ENCODE measurements at places on chromosomes 11 and 22.
A peak's percentile ranks its signal among the peaks of the same experiment; 100 is the strongest.

DNA sequence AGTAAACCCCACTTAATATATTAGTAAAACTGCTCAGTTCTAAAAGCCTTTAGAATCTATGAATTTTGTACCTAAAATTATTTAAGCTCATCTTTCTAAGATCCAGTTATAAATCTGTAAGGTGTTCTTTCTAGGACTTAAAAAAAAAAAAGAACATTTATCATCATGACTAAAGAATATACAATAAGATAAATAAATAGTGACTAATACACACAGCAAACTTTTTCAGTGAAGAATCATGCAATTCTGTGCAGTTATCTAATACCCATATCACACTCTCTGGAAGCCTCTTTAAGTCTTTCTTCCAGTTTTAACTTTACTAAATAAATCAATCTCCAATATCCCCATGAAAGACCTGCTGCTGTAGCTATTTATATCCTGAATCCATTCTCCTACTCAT is 59.8 kb downstream of the CEP57 start:
- no peak for DNase-seq

- DNase-seq, result no peak
These were observed 21.4 kb downstream of the FJX1 start for GRCh38 chr11:35639591-35640179.

GRCh38 chr11:72984453-72985077 is 157.6 kb downstream of the FCHSD2 start:
- no peak for DNase-seq

DNA sequence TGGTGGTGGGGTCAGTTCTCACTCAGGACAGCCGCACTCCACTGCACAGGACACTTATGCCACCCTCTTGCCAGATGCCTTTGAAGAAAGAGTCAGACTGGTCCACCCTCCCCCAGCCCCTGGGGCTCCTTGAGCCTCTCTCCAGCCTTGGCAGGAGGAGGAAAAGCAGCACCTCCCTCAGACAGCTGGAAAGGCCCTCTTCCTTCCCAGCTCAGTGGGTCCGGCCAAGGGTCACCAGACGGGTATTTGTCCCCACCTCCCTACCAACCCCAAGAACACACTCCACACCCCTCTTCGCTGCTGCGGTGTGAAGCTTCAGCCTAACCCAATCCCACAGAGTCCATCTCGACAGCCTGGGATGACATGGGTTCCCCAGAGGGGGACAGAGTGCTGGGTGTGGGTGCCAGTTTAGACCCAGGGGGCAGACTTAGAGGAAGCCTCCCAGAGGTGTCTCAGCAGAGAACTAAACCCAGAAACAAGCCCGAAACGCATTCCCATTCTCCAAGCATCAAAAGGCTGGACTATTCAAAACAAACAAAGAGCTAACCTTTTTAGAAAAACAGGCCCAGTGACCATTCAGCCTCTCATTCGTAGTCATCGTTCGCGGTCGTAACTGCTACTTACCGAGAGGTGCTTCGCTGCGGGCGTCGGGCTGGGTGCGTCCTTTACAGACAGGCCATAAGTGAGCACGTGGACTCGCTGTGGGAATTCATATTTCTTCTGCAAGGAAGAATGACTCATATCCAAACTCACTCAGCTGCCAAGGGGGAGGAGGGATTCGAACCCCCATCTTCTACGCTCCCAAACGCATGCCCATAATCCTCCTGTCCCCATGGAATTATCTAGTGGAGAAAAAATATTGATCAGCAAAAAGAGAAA is 57.5 kb upstream of the ANO1 start:
- no peak for DNase-seq

DNA sequence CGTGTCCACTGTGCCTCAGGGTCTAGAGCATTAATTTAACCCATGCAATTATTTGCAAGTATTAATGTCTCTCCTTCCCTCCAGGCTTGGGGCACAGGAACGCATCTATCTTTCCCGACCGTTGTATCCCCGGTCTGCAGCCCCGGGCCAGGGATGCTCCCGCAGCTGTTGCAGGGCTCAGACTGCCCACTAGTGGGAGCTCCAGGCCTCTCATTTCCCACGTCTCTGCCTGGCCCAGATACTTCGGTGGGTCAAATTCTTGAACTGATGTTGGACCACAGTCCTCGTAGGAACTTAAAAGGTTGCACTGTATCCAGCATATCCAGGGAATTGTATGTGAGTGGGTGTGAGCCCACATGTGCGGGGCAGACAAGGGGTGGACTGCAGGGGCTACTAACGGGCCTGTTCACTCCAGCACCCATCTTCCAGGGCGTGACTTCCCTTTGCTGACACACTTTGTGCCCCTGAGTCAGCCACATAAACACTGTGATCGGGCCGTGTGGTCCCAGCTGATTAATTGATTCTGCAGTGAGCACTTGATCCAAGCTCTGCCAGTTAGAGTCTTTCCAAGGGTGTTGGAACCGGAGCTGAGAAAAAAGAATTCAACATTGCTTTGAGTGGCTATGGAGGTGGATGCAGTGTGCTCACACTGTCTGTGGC is 451.3 kb downstream of the TBC1D22A start:
- DNase-seq, result peak; percentile 16

DNA sequence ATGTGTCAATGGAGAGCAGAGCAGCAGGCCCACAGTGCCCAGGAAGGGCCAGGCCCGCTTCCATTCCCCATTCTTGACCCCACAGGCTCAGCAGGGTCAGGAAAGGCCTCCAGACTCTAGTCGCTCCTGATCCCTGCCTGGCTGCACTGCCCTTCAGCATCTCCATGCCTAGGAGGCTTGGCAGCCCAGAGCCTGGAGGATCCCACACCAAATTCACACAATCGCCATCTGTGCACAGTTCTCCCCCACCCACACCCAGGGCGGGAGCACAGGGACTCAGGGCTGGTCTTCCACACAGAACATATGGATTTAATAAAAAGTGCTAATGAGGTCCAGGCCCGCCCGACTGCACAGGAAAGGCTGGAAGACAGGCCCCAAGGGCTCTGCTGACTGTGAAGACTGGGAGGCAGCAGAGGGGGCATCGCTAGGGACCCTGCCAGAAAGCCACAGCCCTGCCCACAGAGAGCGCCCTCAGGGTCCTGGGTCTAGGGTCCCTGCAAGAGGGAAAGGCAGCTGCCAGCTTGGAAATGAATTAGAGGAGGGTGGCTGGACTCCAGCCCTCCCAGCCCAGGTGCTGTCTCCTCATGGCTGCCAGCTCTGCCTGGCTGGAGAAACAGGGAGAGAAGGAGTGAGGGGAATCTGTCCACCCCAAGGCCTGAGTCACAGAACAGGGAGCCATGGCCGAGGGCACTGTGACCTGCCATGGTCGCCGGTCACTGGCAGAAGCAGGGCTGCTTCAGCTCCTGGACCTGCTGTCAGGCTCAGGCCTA is 39.7 kb downstream of the DKK3 start:
- DNase-seq, result no peak

- DNase-seq, result no peak
These were observed 95.6 kb downstream of the ZBTB16 start for GRCh38 chr11:114155116-114155515.

DNA sequence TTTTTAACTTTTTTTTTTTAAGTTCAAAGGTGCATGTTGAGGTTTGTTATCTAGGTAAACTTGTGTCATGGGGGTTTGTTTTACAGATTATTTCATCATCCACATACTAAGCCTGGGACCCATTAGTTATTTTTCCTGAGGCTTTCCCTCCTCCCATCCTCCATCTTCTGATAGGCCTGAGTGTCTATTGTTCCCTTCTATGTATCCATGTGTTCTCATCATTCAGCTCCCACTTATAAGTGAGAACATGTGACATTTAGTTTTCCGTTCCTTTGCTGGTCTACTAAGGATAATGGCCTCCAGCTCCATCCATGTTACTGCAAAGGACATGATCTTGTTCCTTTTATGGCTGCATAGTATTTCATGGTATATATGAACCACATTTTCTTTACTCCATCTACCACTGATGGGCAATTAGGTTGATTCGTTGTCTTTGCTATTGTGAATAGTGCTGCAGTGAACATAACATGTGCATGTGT is 14.4 kb downstream of the DEUP1 start:
- no peak for DNase-seq

- no peak for DNase-seq
These were observed 99.6 kb downstream of the CSNK2A3 start for GRCh38 chr11:11253497-11253896.

DNA sequence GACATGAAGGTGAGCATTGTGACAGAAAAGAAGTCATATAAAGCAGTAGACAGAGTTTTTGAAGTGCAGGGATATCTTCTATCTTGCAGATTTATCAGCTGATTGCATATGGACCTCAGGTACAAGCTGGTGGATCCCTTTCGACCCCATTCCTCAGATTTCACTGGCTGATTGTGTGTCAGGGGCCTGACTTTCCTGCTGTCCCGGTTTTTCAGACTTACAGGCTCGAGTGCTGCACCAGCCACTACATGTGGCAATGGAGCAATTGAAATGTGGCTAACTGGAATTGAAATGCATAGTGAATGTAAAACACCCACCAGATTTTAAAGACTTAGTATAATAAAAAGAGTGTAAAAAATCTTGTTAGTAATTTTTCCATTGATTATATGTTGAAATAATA is 50.3 kb downstream of the CLMP start:
- no peak for DNase-seq

DNA sequence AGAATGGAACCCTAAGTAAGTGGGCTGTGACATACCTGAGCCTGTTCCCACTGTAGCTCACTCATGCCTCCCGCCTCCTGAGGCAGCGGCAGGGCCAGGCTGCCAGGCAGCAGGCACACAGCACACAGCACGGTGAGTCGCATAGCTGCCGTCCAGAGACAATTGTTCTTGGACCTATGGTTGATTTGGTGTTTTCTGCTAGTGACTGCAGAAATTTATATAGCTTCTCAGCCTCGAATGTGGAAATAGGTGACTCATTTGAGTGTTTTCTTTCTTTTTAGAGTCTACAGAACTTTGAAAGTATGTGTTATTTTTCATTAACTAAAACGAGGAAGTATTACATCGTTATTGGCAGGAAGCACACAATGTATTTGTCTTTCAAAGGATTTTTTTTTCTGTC is at the start of gene MMP7:
TSS of gene MMP7 (minus strand) at position 190 of the 400 bp plus-strand sequence. CDS start at position 143, 47 bp downstream.
- no peak for DNase-seq

DNA sequence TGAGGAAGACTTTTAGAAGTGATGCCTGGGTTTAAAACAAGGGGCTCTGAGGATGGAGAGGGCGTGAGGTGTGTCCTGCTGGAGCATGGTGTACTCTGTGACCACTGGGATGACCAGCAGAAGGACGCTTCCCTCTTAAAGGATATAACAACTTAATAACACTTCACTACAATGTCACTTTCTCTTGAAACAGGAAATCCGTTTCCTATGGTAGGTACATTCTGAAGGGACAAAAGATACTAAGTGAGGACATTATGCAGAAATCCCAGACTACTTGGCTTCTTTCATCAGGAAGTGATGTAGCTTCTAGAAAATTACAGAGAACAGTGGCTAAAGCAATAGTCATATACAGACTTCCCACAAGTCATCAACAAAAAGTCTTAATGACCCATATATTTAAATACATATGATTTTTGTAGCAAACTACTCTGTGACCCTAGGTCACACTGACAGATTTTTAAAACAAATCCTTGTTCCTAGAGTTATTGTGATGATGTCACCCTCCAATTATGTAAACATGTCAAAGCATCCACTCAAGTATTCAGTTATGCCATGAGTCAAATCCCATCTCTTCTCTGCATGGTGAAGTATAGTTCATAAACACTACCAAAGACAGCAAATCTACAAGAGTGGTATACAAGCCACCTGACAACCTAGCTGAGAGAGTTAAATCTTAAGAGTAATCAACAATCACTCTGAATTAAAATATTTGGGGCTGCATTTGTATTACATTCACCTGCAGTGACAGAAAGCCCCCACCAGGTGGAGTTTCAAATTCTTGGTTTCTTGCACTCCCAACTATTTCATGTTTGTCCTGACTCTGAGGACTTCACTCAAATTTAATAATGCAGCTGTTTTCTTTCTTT is 32.8 kb downstream of the PITPNB start:
- peak; percentile 13 for DNase-seq

DNA sequence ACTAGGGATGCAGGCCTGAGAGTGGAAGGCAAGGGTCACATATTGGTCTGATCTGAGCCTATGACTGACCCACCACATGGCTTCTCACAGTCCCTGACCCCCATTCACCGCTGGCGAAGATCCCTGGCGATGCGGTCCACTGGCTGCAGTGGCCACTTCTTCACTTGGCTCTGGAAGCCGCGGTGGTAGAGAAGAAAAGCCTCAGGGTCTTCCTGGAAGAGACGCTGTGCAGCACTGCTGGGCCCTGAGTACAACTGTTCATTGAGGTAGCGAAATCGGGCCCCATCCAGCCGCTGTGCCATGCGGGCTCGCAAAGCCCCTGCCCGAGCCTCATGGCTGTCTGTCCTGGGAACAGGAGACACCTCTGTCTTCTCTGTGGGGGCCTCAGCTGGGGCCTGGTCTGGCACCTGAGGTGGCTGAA is 2.4 kb downstream of the RRP8 start:
- DNase-seq, result no peak

DNA sequence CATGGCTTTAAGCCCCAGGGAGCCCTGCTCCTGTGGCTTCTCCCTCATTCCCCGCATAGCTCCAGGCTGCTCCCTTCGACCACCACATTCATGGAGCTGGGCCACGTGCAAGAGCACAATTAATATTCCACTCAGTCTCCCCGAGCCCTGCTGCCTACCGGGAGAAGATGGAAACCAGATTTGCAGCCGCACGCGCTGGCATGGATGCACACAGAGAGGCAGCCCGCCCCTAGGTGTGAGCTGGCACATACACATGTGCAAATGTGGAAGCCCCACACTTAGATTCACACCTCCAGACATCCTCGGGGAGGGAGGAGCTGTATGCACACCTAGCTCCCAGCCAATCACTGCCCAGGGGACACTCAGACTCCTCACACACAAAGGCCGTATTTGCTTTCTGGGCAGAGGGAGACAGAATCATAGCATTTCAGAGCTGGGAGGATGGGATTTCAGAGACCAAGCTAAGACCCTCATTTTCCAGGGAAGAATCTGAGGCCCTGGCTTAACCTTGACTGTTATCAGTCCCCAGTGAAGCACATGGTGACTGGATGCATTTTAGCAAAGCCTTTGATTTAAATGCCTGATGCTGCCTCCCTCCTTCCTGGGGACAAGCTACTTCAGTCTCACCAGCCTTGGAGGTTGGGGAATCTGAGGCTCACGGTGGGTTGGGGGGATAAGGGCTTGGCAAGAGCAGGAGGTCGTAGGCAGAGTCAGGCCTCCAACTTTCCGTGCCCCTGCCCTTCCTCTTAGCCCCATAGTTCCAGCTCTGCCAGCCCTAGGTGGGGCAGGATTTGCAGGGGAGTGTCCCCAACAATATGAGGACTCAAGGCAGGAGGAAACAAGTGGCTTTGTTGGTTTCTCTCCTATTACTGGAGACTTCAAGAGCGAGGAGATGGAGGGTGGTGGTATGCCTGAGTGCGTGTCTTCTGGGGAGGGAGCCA is 5.3 kb upstream of the CREB3L1 start:
- DNase-seq, result no peak
